Activated B cell treated with CpG ODN at 0.5 μM for 24 hours (primary cell): ENCODE measurements at places on chromosomes 2 and 18.

DNA sequence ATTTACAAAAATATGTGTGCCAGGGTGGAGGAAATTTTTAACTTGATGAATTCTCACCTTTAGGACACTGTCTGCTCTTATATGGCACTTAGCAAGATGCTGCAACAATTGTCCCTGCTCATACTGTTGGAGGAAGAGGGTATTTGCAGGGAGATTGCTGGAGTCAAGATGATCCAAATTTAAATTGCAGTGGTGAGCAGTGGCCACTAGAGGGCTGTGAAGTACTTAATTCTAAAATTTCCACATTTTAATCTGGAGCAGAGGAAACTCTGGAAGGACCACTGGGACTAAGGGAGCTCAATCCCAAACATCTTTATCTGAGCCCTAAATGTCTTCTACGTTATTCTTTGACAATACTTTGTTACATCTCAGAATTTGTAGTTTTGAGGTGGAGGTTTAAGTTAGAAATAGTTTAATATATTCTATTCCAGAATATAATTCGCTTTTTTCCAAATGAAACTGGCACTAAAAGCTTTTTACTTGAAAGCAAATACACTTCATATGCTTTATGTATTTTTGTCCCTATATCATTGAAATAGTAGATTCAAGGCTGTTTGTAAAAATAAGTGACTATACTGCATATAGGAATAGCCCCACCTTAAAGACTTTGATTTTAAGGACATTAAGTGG, 33.0 kb upstream of the PTH2R start:
- DNase-seq = no peak

- DNase-seq = no peak
Observed at GRCh38 chr18:66571845-66572244, 32.0 kb downstream of the CDH19 start.

GRCh38 chr2:77578354-77578753, 56.2 kb upstream of the LRRTM4 start:
- DNase-seq = no peak

- no peak for DNase-seq
Observed at GRCh38 chr2:144942516-144943256, 422.8 kb upstream of the ZEB2 start.

- no peak for DNase-seq
Observed at GRCh38 chr18:77020561-77020960, 112.0 kb downstream of the MBP start.

DNA sequence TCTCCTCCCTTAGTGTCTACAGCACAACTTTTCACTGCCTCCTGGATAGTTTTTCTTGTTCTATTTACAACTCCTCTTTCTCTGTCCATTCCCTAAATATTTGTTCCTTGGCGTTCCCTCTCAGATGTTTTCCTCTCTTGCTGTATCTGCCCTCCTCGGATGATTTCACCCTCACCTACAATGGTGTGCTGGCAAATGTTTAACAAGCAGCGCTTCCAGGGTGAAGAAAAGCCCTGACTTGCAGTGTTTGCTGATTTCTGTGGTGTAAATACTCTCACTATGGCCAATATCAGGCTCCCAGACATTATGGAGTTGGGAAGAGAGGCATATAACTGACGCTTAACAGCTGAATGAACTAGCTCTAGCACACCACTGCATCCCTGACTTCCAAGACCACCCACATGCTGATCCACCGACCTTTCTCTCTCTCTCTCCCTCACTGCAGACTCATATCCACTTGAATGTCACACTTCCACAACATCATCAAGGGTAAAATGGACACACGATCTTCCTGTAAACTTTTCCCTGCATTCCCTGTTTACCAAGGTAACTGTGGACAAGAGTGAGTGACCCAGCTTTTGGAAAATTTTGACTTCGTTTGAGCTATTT, 31.5 kb upstream of the SPTBN1 start:
- DNase-seq = no peak

DNA sequence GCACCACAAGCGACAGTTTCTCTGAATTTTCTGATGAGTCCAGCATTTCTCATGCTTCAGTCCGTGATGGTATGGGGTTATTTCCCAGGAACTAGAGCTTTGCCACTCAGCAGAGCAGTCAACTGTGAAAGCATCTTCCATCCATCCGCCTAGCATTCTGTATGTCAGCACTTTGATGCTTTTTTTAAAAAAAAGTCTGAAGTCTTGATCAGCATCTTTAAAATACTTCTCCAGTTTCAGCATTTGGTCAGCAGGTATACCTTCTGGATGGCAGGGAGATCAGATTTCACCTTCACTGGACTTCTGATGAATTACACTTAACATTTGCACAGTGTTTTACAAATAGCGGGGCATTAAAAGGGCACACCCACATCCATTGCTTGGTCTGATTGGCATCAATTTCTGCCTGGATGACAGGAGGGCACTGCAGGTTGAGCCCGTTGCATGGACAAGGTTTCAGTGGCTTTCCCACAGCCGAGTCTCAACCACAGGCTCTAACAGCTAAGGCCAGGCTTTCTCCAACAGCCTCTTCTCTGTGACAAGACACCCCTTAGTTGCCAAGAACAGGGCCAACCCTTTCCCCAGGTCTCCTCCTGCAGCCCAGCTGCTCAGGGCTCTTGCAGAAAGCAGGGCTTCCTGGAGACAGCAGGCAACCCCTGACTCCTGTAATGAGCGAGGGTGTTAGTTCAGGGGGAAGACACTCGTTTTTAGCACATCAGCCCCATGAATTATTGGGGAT, 54.0 kb downstream of the EMILIN2 start:
- no peak for DNase-seq

GRCh38 chr18:50961974-50962373, 5.9 kb upstream of the ELAC1 start:
- DNase-seq = no peak

GRCh38 chr2:130336877-130337734, 5.6 kb upstream of the IMP4 start:
- DNase-seq = no peak

- DNase-seq = no peak
Observed at GRCh38 chr2:232574674-232575403, 24.4 kb downstream of the EIF4E2 start.

GRCh38 chr18:24567199-24567598, 106.8 kb downstream of the HRH4 start:
- no peak for DNase-seq

GRCh38 chr2:19845323-19845920, 56.4 kb downstream of the TTC32 start:
- no peak for DNase-seq

GRCh38 chr2:80002568-80003157, 301.9 kb downstream of the LRRTM1 start:
- DNase-seq = no peak

DNA sequence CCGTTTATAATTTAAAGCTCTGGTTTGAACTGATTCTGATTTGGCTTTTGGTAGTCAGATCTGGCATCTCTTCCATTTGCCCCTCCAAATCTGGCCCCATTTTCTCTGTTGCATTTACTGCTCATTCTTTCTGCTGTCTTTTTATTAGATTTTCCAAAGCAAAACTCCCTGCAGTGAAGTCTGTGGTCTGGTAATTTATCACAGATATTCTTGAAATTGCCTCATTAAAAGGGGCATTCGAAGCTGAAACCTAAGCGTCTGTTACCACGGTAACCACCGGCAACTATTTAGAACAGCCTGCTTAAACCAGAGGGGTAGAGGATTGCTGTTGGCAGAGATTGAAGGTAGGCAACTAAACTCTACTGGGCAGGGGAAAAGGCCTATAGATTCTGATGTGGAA, 111.5 kb upstream of the UPP2 start:
- DNase-seq = no peak

DNA sequence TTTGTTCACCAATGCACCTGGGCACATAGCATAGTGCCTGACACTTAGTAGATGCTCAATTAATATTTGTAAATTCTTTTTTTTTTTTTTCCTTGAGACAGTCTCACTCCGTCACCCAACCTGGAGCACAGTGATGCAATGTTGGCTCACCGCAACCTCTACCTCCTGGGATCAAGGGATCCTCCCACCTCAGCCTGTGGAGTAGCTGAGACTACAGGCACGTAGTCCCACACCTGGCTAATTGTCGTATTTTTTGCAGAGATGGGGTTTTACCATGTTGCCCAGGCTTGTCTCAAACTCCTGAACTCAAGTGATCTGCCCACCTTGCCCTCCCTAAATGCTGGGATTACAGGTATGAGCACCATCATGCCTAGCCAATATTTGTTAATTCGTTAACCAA, 23.2 kb upstream of the LPIN2 start:
- DNase-seq = no peak

GRCh38 chr2:833180-833579, 117.5 kb upstream of the SNTG2 start:
- DNase-seq = no peak

DNA sequence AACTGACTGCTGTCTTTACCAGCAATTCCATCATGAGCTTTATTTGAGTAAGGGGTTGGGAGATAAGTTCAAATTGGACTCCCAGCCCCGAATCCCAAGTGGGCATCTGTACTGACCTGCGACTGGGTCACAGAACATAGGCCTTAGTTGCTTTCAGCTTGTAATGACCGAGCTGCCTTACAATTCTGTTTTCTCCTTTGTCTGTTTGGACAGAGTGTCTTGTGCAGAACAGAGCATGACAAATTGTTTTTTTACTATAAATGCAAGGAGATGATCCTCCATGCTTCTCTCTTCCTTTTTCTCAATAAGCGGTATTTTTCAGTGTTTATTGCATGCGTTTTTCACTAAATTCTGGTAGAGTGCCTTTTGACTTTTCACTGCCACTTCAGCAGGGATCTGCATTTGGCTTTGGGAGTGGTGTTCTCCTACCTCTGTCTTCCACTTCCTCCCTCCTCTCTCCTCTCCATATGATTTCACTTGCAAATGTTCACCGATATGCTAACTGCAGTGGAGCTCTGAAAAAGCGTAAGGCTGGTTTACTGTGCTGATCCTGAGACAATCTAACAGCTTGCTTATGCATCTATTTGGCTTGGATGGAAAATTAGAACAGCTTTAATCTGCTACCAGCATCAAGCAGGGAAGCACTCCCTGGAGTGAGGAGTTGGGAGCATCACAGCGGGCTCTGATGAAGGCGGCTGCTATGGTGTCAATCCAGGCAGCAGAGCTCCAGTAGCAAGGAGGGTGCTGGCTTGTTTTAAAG, 158.8 kb upstream of the SMIM21 start:
- no peak for DNase-seq

GRCh38 chr2:39399570-39399969, 37.5 kb downstream of the MAP4K3 start:
- DNase-seq = no peak

GRCh38 chr2:129734343-129735034, 245.0 kb upstream of the RAB6C start:
- DNase-seq = no peak

- DNase-seq = no peak
Observed at GRCh38 chr2:10576456-10576855, 113.3 kb downstream of the NOL10 start.

GRCh38 chr2:28855193-28855592, 14.9 kb downstream of the TRMT61B start:
- no peak for DNase-seq

DNA sequence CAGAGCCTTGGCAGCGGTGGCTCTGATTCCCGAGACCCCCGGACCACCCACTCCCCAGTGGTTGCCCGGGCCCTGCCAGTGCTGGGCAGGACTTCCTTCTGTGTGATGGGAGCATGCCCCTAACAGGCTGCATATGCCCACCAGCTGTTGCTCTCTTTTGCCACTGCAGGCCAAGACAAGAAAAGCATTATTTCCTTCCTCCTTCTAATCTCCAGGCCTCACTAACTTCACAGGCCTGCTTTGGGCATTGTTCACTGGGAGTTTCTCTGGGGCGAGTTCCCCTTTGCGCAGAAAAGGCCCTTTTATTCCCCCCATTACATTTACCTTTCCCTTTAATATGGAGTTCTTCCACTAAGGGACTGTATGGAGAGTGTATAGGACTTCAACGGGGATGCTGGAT, 249.1 kb upstream of the SIX2 start:
- no peak for DNase-seq

GRCh38 chr18:30403278-30403677, 639.3 kb downstream of the DSC3 start:
- DNase-seq = no peak

GRCh38 chr2:91442246-91442905, 2750.9 kb downstream of the RPIA start:
- DNase-seq = peak; percentile 30

- DNase-seq = no peak
Observed at GRCh38 chr2:222518570-222519381, 94.4 kb downstream of the SGPP2 start.

- DNase-seq = no peak
Observed at GRCh38 chr2:222127660-222128059, 171.1 kb downstream of the PAX3 start.

GRCh38 chr2:96470636-96471035, 34.5 kb downstream of the NEURL3 start:
- peak; percentile 52 for DNase-seq

- no peak for DNase-seq
Observed at GRCh38 chr2:29894822-29895614, 26.4 kb downstream of the ALK start.

DNA sequence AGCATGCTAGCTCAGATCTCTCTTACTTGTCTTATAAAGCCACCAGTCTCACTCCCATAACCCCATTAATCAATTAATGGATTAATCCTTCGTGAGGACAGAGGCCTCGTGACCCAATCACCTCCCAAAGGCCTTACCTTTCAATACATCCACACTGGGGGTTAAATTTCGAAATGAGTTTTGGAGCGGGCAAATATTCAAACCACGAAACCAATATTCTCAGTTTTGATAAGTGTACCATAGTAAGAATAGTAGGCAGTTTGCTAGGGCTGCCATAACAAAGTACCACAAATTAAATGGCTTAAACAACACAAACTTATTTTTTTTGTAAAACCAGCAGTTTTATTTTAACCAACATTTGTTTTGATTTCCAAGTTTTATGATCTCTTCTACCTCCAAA, 15.2 kb downstream of the HIBCH start:
- no peak for DNase-seq

GRCh38 chr2:169397697-169398096, 35.4 kb upstream of the LRP2 start:
- DNase-seq = no peak

- DNase-seq = no peak
Observed at GRCh38 chr2:239341146-239341732, 59.6 kb downstream of the HDAC4 start.

DNA sequence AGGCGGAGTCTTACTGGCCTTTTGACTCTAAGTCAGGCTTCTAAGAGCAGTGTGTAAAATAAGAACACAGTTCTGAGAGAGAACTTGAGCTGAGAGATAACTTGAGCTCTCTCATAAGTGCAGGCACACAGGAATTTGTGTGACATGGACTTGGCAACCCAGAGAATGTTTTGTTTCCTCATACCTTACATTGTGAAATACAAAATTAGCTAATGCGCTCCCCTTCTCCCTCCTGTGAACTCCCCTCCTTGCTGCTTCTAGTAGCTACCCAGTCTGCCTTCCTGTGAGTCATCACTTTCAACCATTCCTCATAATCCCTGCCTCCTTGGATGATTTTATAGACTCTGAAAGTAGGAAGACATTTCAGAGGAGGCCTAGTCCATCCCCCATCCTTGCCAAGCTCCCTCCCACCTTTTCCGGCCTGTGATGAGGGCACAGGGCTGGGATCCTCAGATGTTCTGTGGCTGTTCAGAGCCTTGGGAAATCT, 22.6 kb downstream of the FER1L5 start:
- DNase-seq = no peak

- no peak for DNase-seq
Observed at GRCh38 chr2:46098621-46099062, 198.6 kb upstream of the EPAS1 start.
